BJ (cell line): ENCODE measurements at places on chromosomes 1 and 21.

GRCh38 chr21:36104317-36105300, 30.3 kb upstream of the CBR3 start:
- DNase-seq = no peak

DNA sequence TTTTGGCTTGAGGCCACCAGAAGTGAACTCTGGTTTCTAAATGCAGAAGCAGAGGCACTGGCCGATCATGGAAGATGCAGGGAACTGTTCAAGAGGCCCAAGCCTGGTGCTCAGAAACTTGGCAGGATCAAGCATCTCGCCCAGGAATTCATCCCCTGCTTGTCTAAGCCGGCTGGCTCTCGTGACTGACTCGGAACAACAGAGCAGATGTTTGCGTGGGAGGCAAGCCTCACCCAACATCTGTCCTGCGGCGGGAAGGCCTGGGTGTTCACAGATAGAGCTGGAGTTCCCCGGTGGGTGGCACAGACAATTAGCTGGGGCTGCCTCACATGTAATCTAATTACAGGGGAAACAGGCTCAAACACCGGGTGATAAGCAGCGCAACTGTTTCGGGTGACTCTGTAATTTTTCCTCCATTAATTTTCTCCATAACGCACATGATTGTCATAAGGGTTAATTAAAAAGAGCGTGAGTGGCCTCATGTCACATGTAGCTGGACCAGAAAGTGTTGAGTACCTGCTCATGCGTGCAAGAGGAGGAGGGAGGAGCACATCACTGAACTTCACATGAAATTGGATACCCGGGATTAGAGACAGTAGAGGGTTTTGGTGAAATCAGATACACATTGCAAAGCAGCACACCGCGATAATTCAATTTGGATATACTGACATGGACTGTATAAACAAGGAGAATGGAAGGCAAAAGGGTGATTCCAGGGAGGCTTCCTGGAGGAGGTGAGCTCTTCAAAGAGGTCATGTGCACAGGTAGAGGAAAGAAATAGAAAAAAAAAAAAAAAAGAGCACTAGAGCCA, 180.0 kb downstream of the ETS2 start:
- peak; percentile 86 for DNase-seq

DNA sequence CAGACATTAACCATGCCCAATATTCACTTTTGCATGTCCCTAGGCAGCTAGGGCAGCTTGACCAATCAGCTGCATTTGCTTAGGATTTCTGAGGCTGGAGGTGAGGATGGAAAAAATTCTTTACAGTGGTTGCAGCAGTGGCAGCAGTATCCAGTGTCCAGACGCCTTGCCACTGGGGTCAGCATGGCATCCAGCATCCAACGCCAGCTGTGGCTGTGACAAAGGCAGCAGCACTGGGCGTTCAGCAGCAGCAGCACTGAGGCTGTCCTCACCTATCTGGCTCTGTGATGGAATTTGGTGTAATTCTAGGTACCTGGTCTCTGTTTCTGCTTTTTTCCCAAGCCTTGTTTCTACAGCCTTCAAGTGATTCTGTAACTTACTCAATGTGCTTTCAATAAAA, 15.5 kb downstream of the RHBDL2 start:
- DNase-seq = no peak

DNA sequence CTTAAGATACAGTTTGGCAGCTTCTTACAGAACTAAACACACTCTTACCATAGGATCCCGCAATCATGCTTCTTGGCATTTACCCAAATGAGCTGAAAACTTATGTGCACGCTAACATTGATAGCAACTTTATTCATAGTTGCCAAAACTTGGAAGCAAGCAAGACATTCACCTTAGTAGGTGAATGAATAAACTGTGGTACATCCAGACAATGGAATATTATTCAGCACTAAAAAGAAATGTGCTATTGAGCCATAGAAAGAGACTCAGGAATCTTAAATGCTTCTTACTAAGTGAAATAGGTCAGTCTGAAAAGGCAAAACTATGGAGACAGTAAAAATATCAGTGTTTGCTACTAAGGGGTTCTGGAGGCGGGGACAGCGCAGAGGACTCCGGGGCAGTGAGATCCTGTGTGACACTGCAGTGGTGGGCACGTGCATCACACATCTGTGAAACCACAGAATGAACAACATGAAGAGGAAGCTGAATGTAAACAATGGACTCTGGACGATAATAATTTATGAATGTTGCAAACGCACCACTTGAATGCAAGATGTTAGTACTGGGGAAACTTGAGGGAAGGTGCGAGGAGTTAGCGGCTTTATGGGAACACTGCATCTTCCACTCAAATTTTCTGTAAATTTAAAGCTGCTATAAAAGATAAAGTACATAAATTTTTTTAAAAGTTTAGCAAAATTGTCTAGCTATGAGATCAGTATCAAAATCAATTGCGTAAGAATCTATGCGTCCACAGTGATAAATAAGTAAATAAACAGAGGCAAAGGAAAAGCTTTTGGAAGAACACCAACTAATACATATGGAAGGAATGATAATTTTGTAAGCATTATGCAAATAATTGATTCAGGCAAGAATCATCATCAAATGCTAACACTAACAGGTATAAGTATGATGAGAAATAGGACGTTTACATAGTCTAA, 15.4 kb upstream of the SPATC1L start:
- no peak for DNase-seq
